H7 (cell line): ENCODE measurements at places on chromosomes 1 and 21.

GRCh38 chr1:199197695-199198094, 558.9 kb downstream of the PTPRC start:
- DNase-seq: no peak

GRCh38 chr1:77929806-77930205, 41.4 kb downstream of the NEXN start:
- DNase-seq: no peak

- no peak for DNase-seq
Observed at GRCh38 chr1:219092206-219092605, 81.5 kb upstream of the LYPLAL1 start.

- no peak for DNase-seq
Observed at GRCh38 chr1:205350124-205350523, 6.6 kb downstream of the KLHDC8A start.

GRCh38 chr1:94620345-94621031, 78.9 kb upstream of the F3 start:
- no peak for DNase-seq

- no peak for DNase-seq
Observed at GRCh38 chr21:15138490-15138889, 73.7 kb upstream of the NRIP1 start.

- no peak for DNase-seq
Observed at GRCh38 chr1:228417061-228417460, 400 bp upstream of the TRIM17 start.

DNA sequence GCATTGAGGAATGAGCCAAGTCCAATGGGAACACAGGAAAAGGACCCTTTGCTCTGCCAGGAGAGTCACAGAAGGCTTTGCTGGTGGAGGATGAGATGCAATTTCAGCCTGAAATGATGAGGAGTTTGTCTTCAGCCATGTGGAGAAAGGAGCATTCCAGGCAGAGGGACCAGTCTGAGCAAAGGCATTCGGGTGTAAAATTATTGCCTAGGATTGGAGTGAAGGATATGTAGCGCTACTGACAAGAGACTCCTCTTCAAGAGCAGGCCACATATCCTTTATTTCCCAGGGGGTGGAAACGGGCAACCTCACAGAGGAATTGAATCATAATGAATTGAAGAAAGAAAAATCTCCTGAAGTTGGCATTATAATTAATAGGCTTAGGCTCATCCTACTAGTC, 1.1 kb upstream of the CSF1 start:
- no peak for DNase-seq

DNA sequence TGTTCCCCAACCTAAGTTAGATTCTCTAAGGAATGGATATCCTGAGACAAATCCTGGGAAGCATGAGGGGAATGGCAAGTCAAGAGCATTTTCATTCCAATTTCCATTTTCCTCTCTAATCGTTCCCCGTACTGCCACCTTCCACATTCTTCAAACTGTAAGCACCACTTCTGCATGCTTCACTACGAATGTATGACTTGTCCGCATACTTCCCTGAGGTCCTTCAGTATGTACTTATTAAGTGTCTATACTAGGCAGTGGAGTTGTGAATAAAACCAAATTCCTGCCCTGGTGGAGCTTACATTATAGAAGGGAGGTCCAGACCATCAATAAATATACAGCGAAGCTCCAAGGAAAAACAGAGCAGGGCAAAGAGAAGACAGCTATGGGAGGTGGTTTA, 154.8 kb downstream of the GREM2 start:
- no peak for DNase-seq

DNA sequence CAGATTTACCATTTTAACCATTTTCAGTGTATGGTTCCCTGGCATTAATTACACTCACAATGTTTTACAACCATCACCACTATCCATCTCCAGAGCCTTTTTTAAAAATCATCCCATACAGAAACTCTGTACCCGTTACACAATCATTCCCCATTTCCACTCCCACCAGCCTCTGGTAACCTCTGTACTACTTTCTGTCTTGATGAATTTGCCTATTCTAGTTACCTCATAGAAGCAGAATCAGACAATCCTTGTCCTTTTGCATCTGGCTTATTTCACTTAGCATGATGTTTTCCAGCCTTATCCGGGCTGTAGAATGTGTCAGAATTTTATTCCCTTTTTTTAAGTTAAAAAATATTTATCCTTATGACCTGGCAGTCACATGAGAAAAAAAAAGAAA, 33.0 kb downstream of the PGM1 start:
- no peak for DNase-seq
